ENCODE measurements at places on chromosomes 1 and 21.
A peak's percentile ranks its signal among the peaks of the same experiment; 100 is the strongest.

- no peak for DNase-seq
Measured at GRCh38 chr21:34715518-34715917, 46.7 kb downstream of the CLIC6 start.

- no peak for DNase-seq
Measured at GRCh38 chr1:152165286-152166077, 6.5 kb upstream of the RPTN start.

GRCh38 chr1:11138952-11139351 is 39.3 kb upstream of the EXOSC10 start:
- DNase-seq, result no peak

- DNase-seq, result no peak
Measured at GRCh38 chr1:115164484-115164883, 75.2 kb upstream of the TSPAN2 start.

GRCh38 chr1:38992412-38993111 is 1.5 kb downstream of the AKIRIN1 start:
- no peak for DNase-seq

DNA sequence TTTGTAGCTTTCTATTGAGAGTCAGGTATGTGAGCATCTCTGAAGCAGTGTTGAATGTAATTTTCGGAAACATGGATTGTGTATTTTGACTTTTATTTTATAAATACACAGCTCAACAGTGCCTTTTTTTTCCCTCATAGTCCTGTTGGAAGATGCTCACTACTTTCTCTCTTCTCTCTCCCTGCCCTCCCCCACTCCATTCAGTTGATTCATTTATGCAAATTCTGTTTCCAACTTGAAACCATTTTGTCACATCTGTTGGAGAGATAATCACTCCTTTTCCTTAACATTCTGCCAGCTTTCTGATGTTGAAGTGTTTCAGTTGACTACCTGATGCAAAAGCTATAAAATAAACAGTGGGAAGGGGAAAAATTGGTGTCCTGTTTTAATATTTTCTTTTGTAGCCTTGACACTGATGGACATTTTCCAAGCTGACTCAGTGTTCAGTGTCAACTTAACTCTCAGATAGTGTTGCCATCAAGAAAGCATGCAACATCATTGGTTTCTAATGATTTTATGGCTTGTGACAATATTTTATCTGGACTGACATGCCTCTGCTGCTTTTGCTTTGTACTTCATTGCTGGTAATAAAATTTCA is 194.5 kb downstream of the HS2ST1 start:
- DNase-seq, result no peak

DNA sequence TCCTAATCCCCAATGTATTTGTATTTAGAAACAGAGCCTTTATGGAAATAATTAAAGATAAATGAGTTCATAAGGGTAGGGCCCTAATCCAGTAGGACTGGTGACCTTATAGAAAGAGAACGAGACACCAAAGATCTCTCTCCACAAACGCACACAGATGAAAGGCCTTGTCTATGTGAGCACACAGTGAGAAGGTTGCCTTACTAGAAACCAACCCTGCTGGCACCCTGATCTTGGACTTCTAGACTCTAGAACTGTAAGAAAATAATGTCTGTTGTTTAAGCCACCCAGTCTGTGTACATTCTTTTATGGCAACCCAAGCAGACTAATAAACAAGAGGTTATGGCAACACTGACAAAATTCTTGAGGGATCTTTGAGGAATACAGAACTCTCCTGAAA is 44.8 kb upstream of the PRDX6 start:
- no peak for DNase-seq

DNA sequence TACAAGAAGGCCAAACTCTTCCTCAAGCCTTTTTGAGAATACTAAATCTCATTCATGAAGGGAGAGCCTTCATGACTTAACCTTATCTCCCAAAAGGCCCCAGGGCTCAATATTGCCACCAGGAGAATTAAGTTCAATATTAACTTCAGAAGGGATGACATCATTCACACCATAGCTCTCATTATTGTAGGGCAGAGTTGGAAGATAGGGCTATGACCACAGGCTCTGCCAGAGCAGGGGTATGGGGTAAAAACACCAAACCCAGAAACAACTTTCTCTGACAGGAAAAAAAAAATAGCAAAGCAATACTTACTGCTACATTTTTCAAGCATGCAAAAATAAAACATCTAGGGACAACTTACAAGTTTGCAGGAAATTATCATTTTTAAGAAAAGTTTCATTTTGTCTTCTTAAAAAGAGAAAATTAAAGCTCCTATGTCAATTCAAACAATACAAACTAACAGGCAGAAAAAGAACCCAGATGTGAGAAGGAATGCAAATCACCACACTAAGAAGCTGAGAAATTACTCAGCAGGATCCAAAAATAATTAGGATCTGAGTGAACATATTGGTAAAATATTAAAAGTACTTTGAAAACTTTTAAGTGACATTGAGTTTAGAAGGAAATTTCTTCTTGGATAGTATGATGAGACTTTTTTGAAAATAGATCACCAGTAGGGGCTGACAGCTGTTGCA is 1156.5 kb downstream of the NCAM2 start:
- DNase-seq, result no peak

DNA sequence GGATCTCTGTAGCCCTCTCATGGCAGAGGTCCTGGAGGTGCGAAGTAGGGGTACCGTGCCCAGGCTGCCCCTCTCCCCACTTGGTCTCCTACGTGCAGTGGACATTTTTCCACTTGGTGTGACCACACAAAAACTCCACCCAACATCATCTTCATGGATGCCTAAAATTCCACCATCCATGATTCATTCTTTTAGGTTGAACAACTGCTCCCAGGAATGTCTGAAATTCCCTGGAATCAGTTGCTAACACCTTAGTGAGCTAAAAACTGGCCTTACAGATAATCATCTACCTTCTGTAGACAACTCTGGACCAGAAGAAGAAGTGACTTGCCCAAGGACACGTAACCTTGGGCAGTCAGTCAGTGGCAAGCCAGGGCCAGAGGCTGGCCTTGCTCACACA is 32.1 kb upstream of the CLIC4 start:
- DNase-seq, result no peak

DNA sequence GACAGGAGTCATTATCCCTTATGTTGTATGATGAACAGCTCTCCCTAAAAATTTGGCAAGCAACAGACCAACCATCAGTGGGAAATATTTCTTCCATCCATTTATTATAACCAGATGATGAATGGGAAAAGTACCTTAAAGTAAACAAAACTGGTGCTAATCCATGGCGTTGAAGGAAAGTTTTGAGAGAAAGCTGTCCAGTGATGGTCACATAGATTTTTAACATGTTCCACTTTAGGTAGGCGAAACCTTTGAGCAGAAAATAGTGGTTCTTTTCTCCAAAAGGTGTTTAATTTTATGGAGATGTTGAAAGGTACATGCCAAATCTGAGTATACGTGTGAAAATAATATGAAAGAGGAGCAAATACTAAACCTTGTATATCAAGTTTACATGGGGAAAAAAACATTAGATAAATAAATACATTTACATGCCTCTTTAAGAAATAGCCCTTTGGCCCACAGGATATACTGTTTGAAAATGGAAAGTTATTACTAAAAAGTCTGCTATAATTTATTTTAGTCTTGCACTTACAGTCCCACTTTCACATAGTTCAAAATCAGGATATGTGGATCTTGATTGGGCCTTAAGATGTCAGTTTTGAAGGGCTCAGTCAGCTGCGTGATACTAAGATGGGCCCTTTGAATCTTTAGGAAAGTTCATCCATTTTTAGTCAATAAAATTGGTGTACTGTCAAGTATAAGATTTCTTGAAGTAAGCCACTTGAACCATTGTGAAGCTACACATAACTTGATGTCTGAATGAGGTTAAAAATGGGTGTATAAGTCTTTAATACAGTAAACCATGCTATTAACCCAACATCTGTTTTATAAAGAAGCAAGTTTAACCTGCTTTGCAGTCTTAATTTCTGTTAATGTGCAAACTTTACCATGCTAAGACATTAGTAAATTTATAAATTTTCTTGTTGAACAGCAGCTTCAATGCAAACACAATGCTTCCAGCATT is 10.5 kb downstream of the RPL5 start:
- DNase-seq, result no peak

DNA sequence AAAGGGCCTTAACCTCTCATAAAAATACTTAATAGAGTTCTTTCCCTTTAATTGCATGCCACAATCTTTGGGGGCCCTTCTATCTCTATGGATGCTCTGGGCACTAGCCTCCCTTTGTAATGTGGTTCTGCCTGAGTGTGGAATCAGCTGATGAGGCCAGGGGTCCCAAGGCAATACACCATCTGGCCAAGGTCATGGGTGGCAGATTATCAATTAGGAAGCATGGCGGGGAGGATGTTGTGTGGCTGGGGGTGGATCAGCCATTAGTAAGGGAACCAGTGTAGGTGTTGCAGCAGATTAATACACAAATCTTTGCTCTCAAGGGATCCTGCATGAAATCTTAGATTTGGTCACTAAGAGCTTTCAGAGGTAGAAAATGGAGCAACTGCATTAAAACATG is 35.3 kb downstream of the NHLH2 start:
- no peak for DNase-seq

- no peak for DNase-seq
Measured at GRCh38 chr1:153803470-153804056, 28.4 kb downstream of the SLC27A3 start.

DNA sequence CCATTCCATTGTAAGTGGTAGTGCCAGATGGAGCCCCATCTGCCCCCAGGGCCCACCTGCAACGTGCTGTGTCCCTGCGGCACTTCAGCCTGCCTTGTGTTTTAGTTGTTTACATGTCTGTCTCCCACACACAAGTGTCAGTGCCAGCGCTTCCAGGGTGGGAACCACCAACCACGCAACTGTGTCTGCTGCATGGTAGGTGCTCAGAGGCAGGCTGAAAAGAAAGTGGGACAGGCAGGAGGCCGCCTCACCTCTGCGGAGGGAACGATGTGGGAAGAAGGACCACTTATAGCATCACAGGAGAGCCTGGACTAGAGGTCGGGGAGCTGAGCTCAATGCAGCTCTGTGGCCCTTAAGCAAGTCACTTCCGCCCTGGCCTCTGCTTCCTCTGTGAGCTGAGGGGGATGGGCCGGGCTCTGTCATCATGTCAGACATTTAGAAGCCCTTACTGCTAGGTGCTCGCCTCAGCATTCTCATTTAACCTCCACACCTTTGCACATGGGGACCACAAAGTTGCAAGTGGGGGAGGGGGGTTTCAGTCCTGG is 17.9 kb downstream of the SLC9A1 start:
- no peak for DNase-seq

- no peak for DNase-seq
Measured at GRCh38 chr1:65165269-65165993, 17.4 kb downstream of the AK4 start.

- DNase-seq, result no peak
Measured at GRCh38 chr1:164760569-164760968, 201.6 kb downstream of the PBX1 start.

DNA sequence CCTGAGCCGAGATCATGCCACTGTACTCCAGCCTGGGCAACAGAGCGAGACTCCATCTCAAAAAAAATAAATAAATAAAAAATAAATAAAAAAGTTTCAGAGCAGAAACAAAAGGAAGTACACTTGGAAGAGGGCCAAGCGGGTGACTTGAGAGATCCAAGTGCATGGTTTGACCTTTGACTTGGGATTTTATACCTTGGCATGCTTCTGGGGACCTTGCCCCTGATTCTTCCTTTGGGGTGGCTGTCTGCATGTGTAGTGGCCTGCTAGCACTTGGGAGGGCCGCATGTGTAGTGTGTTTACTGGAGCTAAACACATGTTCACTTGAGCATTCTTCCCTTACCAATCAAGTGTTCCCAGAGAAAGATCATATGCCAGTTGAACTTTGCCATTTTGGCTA is 114.0 kb downstream of the DTL start:
- DNase-seq, result no peak

DNA sequence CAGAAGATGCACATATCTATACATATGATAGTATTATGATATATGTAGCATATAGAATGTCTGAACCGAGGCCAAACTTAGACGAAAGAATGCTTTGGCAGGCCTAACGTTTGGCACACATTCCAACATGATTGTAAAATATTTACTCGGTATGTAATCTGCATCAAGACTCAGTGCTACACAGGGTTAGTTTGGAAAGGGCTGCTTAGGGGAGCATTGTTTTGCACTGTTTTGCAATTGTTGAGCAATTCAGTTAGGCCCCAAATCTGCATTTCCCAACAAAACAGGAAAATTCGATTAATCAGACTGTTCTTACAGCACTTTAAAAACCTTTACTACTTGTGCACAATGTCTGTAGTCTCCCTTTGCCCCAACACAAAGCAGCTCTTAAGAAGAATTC is 216.0 kb upstream of the NEGR1 start:
- no peak for DNase-seq

DNA sequence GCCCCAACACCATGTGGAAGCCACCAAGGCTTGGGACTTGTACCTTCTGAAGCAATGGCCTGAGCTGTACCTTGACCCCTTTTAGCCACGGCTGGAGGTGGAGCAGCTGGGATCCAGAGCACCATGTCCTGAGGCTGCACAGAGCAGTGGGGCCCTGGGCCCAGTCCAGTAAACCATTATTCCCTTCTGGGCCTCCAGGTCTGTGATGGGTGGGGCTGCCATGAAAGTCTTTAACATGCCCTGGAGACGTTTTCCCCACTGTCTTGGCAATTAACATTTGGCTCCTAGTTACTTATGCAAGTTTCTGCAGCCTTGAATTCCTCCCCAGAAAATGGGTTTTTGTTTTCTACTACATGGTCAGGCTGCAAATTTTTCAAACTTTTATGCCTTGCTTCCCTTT is 323.7 kb upstream of the ZP4 start:
- DNase-seq, result no peak

- no peak for DNase-seq
Measured at GRCh38 chr1:159554261-159554660, 18.5 kb upstream of the OR10J5 start.

GRCh38 chr1:117754061-117754969 is 148.5 kb downstream of the TENT5C start:
- DNase-seq, result peak; percentile 77

- DNase-seq, result no peak
Measured at GRCh38 chr1:219659684-219660083, 46.8 kb upstream of the ZC3H11B start.

DNA sequence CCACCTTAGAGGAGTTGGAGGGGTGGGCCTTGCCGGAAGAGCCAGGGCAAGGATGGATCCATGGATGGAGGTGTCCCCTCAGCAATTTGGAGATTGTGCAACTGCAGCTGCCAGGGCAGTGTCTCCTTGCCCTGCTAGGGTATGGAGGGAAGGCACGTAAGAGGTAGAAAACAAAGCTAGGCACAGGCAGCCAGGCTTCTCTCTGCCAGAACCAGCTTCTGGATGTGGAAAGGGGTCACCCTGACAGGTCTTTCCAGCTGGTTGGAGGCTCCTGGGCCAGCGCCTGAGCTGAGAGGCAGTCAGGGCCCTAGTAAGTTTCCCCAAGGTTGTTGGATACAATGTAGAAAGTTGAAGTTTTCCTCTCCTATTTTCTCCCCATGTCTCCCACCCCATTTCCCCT is 15.2 kb upstream of the SLC25A34 start:
- DNase-seq, result no peak

- DNase-seq, result no peak
Measured at GRCh38 chr1:2346691-2347408, 44.5 kb downstream of the MORN1 start.

GRCh38 chr1:47507881-47508701 is 70.2 kb downstream of the FOXD2 start:
- DNase-seq, result peak; percentile 3

GRCh38 chr1:183876309-183876708 is 71.4 kb downstream of the RGL1 start:
- no peak for DNase-seq

GRCh38 chr21:37982496-37983318 is 66.5 kb upstream of the KCNJ6 start:
- DNase-seq, result no peak
